ENCODE measurements at places on chromosomes 6 and 20.

- DNase-seq = no peak
Observed at GRCh38 chr6:16630026-16630643, 131.1 kb downstream of the ATXN1 start.

- DNase-seq = no peak
Observed at GRCh38 chr6:168194732-168195567, 115.9 kb upstream of the FRMD1 start.

GRCh38 chr20:61254881-61255626, 3.0 kb downstream of the CDH4 start:
- no peak for DNase-seq

- DNase-seq = no peak
Observed at GRCh38 chr6:86474081-86474480, 463.2 kb upstream of the HTR1E start.

DNA sequence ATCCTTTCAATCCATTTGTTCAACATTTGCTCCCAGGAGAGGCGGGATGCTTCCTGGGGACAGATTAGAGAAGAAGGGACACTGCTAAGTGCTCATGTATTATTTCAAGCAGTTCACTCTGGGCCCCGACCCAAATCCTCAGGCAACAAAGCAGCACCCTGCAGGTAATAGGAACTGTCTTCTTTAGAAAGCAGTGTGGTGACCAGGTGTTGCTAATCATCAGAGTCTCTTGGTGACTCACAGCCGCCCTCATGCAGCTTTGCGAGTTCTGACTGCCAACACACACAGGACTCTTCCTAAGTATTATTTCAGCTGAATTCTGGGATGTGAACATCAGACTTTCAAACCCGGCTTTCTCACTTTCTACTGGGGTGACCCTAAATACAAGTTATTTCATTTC, 356.4 kb downstream of the PRKN start:
- DNase-seq = no peak

DNA sequence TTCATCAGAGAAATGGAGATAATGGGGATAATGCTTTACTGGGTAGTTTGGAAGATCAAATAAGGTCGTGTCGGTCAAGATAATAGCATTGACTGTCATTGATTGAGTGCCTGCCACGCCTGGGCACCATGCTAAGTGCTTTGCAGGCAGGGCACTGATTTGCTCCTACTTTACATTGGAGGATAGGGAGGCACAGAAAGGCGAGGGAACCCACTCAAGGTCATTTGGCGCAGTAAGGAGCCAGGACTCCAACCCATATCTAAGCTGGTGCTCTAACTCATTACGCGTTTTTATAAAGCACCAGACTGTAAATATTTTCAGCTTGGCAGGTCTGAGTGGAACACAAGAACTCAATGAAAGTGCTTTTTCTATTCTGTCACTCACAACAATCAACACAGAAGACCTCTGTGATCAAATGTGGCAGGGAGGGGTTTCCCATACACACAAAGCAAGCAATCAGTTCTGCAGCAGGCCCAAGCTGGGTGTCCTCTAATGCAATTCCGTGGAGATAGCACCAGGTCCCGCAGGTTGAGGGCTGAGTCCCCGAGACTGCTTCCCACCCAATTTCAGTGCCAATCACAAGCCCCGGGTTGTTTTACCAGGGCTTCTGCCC, 373.6 kb downstream of the CDH26 start:
- no peak for DNase-seq

- no peak for DNase-seq
Observed at GRCh38 chr6:157927011-157927410, 54.7 kb upstream of the SYNJ2 start.

DNA sequence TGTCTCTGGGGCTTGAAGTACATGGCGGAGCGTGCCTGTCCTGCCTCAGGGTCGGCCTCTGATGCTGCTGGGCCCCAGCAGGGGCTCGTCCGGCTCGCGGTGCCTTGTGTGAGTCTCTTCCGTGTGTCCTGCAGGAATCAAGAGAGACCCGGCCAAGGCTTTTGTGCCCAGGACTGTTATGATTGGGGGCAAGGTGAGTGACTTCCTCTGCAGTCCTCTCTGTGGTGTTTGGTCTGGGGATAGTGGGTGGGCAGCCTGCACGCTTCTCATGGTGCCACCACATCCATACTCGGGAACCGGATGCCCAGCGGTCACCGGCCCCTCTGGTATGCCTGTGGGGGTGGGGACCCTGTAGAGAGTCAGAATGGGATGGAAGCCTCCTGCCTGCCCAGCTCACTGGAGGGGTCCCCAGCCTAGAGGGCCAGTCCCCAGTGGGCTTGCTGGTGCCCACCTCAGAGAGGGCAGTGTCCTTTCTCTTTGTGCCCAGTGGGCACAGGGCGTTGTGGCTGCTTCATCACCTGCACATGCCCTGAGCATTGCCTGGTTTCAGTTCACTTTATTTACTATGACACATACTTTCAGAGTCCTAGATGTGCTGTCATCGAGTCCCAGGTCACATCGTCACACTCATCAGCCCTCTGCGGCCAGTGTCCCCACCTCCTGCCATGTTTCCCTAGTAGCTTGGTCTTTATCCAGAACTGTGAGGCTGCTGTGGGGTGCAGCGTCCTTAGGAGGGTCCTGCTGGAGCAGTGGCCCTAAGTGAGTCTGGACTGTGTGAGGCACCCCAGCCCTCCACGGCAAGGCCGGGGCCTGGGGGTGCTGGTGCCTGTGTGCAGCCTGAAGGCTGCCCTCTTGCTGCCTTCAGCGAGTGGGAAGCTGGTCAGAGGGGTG, 40.7 kb downstream of the PYGB start:
- no peak for DNase-seq

DNA sequence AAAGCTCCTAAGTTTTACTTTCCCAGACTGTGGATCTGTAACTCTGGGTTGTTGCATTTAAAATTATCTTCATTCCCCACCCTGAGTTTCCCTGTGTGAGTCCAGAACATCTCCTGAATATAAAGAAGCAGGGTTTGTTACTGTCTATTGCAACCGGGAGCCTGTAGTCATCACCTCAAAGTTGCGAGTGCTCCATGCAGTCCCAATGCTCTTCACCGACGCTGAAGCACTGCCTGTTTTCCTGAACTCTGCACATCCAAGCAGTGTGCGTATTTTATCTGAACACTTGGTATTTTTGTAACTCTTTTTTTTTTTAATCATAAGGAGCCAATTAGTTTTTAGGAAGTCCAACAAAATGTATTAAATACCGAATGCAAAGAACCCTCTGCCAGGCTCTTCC, 907 bp upstream of the HLA-B start:
- DNase-seq = no peak

DNA sequence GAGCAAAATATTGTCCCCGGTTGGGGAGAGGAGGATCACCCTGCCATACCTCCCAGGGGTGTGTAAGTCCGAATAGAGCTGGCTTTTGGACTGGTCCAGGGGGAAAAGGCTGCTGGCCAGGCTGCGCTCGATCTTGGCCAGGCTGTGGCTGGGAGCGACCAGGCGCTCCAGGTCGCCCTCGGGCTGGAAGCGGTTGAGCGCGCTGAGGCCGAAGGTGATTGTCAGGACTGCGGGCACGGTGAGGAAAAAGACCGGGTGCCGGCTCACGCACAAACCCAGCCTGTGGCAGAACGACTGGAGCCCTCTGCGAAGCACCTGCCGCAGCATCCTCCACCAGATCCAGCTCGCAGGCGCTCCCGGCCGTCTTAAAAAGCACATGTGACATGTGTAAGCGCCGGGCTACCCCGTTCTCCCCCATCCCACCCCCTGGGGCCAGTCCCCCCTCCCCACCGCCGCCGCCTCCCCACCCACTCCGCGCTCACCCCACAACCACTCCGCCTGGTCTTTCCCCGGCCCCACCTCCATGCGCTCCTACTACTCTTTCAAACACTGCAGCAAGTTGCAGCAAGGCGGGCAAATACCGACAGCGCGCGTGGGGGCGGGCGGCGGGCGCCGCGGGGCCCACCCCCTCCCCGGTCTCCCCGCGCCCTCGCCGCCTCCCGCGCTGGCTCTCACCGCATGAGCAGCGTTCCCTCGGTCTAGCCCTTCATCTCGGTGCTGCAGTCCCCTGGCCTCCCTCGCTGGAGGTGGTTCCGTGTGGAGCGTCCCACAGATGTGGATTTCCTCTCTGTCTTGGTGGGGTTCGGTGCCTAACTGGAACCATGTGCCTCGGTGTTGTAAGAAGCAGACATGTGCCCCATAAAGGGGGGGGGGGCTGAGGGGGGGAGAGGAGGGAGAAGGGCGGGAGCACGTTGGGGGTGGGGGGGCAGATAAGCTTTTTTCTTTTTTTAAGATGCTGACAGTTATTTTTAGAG, 42.4 kb downstream of the PTCHD4 start:
- no peak for DNase-seq

DNA sequence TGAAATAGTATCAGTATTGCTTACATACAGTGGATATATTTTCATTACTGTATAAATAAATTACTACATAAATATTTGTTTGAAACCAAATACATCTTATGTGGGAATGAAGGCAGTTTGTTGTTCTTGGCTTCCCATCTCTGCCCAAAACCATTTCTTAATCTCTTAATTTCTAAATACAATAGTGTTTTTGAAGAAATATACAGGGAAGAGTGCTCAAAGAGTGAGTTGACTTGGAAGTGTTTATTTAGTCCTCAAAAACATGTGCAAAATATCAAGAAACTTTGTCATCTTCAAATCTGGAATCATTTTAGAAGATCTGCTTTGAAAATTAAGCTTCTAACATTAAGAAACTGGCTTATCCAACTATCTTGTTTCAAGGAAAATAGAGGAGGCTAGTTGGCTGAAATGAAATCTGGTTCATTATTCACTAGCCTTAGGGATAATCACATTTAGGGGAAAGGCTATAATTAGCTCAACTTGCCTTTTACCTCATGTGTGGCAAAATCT, 259.8 kb upstream of the FLRT3 start:
- DNase-seq = no peak

GRCh38 chr6:431504-431903, 40.0 kb downstream of the IRF4 start:
- no peak for DNase-seq

DNA sequence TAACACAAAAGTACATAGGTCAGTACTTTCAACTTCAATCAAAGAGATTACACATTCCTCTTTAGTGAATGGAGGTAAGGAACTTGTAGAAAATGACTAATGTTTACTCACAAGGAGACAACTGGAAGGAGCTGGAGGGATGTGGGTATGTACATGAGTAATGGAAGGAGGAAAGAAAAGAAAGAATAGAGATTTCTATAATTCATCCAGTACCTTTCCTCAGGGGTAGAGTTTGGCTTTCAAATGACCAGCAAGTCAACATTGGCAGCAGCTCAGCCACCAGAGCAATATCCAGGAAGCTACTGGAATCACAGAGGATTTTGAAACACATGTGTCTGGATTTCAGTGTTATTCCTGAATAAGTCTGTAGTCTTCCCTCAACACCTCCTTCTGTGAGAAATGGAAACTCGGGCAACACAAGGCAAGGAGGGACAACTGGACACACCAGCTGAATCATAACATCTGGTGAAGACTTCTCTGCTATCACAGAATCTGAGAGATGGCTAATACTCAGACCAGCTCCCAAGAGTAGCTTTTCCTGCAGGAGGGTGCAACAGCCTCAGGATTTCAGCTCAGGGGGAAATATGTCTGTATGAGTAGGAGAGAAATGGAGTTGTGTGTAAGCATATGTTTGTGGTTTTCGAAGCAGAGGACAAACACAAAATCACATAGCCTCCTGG, 98.8 kb downstream of the HAO1 start:
- DNase-seq = peak; percentile 27

GRCh38 chr6:169962604-169963469, 211.4 kb downstream of the ERMARD start:
- no peak for DNase-seq

DNA sequence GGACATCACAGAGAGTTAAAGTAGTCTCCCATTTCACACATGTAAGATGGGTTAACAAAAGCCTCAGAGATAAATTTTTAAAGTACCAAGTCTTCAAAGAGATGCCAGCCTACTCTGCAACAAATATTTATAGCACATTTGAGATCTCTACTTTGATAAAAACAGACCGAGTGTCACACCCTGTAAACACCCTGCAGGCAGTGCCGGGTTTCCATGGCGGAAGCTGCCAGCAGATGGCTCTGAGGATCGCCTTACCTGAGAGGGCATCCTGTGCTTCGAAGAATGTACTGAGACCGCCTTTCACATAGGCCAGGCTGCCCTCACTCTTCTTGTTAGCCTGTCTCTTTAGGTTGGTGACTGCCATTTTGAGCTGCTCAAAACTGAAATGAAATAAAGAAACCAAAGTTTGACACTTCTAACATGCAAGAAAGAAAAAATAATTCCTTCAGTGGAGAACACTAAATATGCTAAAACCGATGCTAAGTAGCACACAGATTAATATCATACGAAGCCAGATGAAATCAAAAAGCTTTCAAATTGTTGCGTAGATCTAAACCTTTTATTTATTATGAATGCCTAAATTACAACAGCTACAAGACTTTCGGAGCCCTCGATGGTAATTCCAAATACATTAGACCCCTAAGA, 39.3 kb downstream of the HUS1B start:
- DNase-seq = no peak

DNA sequence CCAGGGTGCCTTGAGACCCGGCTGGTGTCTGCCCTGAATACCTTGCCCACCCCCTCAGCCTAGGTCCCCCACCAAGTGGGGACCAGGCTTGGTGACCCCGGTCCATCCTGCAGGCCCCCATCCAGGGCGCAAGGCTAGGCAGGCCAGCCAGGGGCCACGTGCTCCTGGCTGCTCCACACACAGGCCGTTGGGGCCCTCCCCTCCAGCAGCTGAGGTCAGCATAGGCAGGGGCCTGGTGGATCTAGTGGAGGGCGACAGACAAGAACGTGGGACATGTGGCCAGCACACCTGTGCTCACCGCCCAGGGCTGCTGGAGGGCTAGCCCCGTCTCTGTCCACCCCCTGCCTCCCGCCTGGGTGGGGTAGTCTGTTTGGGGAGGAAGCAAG, 7.5 kb upstream of the HRH3 start:
- no peak for DNase-seq

GRCh38 chr20:31497838-31498540, 16.3 kb upstream of the HM13 start:
- DNase-seq = peak; percentile 96

DNA sequence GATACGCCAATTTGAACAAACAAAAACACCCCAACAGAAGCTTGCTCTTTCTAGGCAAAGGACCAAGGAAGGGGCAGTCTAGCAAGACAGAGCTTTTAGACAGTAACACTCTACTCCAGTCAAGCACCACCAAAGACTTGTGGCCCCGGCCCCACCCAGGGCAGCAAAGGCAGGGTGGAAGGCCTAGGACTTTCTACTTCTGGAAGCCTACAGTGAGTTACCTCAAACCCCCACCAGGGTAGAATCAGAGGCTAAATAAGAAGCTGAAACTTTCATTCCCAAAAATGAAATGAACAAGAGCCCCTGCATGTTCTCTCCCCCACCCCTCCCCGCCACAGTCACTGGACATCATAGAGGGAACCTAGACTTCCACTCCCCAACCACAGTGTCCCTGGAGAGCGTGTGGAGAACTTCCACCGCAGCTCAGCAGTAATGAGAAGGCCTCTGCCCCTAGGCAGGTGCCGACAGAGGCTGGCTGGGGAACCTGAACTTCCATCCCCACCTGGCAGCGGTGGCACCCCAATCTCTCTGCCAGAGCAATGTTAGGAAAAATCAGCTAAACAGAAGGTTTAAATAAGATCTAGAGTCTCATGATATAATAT, 40.0 kb downstream of the KATNA1 start:
- no peak for DNase-seq
